ENCODE measurements at places on chromosomes 6 and 20.

GRCh38 chr6:84785671-84786070 is 21.3 kb upstream of the TBX18 start:
- no peak for DNase-seq

- DNase-seq, result no peak
Observed at GRCh38 chr20:47788741-47789080, 3.4 kb upstream of the SULF2 start.

- DNase-seq, result no peak
Observed at GRCh38 chr20:62755817-62756724, 40.2 kb upstream of the MRGBP start.

DNA sequence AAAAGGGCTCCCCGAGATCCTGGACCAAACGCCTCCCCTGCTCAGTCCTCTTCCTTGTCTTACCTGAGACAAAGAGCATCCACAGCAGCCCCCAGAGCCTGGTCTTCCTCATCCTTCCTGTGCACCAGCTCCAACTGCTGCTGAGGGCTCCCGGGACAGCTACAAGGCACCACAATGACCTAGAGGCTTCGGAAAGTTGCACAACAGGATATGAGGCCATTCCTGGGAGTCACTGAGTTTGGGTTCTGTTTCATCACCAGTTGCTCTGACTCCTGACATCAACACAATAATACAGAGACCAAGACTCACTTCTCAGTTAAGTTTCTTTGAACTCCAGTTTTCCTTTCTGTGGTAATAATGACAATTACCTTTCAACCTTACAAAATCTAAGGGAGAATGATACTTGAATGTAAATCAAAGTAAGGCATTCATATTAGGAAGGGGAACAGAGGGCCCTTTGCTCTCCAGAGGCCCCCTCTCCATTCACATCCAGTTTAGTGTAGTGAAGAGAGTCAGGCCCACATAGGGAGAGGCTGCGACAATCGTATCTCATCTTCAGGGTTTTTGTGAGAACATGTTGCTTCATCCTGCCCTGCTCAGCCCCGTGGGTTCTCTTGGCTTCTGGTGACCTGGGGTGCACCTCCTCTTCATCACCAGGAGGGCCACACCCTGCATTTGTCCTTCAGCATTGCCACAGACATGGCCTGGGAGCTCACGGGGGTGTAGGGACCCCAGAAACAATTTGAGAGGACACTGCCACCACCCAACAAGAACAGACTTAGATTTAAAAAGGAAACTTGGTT is at the start of gene TREM1:
Gene TREM1, minus strand, starts transcription at position 139 of the 803 bp plus-strand sequence. Its CDS starts 27 bp downstream, at position 112.
- DNase-seq, result no peak

DNA sequence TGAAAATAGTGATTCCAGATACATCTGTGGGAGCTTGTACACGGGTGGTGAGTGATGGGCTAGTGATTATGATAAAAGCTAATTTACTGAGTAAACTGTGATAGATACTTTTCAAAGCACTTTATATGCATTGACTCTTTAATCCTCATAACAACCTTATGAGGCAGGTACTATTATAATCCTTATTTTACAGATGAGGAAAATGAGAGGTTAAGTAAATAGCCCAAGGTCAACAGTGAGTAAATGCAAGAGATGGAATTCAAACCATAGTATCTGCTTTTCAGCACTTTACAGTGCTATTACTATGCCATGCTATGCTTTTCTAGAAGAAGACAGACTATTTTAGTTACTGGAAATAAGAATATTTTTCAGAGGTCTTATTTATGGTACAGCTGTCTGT is 320.9 kb upstream of the CITED2 start:
- no peak for DNase-seq

DNA sequence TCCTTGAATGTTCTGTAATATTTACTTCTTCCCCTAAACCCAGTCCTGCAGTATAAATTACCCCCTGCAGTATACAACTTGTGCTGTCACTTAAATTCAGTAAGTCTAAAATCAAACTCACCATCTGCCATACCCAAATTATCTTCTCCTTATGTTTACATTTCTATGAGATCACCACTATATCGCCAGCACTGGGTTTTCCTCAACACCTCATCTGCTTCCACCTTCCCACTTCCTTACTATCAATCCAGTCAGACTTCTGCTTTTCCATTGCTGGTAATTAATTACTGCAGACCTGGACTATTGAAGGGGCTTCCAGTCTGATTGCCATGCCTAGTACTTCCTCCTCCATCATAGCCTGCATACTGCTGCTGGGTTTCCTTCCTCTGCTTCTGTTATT is 15.2 kb downstream of the EFHC1 start:
- DNase-seq, result no peak

GRCh38 chr6:160386869-160387530 is 38.8 kb downstream of the SLC22A3 start:
- DNase-seq, result no peak

- DNase-seq, result no peak
Observed at GRCh38 chr6:105769197-105769596, 316.9 kb upstream of the PRDM1 start.

DNA sequence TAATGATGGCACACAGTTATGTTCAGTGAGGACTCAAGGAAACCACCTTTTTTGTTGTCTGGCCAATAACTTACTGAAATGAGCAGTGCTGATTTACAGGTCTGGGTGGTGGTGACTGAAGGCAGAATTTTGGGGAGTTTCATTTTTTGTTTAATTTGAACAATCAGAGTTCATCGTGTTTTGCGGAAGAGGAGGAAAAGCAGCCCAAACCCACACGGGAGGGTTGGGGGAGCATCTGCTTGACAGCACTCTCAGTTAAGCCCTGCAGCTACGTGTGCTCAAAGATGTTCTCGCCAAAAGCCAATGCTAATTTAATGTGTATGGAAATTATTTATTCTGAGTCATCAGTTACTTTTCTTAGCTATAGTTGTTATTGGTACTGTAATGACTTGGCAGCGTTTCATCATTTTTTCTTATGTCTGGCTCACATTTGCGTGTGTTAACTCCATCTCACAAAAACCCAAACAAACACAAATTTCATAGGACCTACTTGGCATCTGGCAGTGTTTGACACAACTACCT is 89.2 kb downstream of the UST start:
- DNase-seq, result no peak

DNA sequence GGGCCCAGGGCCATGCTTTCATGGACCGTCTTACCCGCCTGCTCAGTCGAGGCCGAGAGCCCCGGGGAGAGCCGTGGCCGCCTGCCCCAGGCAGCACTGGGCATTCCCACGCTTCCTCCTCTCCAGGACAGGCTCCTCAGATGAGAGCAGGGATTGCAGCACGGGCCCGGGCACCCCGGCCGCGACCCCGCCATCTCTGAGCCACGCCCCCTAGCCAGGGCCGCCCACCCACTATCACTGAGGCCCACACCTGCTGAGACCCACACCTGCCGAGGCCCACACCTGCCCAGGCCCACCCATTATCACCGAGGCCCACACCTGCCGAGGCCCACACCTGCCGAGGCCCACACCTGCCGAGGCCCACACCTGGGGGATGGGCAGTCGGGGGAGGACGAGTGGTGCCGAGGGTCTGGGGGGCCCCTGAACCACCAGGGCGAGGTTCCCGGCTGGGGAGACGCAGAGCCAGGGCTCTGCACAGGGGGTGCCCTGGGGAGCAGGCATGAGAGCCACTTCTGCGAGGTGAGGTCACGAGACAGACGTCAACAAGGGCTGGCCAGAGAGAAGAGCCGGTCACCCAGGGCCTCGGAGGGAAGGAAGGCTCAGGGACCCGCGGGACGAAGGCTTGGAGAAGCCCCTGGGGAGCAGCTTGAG is 235.6 kb downstream of the ERMARD start:
- no peak for DNase-seq

GRCh38 chr6:105515054-105515453 is 112.2 kb upstream of the PREP start:
- DNase-seq, result no peak

DNA sequence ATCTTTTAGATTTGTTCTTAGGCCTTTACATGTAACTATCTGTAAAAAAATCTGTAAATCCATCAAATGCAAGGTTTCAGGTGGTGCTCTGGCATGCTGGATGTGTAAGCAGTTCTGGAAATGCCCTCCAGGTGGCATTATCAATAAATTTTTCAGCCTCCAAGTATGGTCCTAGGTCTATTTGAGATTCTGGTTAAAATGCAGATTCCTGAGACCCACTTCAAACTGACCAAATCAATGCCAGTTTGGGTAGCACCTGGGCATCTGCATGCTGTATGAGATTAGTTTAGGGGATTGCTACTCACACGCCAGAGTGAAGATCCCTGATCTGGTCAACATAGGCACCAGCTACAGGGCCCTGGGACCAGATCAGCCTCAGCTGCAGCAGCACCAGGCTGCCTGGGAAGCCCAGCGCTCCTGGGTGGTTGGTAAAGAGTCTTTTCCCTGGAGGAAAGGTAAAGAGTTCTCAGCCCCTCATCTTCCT is 507.3 kb upstream of the CITED2 start:
- peak; percentile 21 for DNase-seq
